ENCODE measurements at places on chromosomes 5 and 9.

GRCh38 chr9:120715389-120715924 lies 1.2 kb upstream of the MEGF9 start:
- peak; percentile 74 for DNase-seq

DNA sequence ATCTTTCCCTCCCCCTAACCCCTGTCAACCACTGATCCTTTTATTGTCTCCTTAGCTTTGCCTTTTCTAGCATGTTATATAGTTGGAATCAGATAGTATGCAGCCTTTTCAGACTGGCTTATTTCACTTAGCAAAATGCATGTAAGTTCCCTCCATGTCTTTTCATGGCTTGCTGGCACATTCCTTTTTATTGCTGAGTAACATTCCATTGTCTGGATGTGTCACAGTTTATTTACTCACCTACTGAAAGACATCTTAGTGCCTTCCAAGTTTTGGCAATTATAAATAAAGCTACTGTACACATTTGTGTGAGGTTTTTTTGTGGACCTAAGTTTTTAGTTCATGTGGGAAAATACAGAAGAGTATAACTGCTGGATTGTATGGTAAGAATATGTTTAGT lies 230.1 kb downstream of the PBX3 start:
- DNase-seq = peak; percentile 9

DNA sequence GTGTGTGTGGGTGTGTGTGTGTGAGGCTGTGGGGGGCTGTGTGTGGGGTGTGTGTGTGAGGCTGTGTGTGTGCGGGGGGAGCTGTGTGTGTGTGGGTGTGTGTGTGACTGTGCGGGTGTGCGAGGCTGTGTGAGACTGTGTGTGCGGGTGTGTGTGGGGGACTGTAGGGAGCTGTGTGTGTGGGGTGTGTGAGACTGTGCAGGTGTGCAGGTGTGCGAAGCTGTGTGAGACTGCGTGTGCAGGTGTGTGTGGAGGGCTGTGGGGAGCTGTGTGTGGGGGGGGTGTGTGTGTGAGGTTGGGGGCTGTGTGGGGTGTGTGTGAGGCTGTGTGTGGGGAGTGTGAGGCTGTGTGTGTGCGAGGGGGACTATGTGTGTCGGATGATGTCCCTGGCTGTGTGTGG lies 23.2 kb downstream of the AHRR start:
- no peak for DNase-seq

GRCh38 chr5:73387601-73388305 lies 60.8 kb downstream of the FOXD1 start:
- peak; percentile 60 for DNase-seq

DNA sequence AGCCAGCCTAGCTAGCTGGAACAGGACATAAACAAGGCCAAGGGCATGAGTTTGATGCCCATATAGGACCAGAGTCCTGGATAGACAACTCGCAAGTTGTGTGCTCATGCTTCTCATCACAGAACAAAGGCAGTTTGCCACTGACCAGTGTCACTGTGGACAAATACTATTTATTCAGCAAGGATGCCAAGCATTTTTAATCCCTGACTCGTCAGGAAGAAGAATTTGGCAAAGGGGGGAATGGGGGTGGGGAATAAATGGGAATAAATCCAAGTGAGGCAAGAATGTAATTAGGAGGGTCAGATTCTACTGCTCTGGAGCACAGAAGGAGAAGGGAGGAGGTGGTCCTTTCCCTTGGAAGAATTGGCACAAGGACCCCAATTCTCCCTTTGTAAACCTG lies 46.8 kb upstream of the ANKRD55 start:
- DNase-seq = peak; percentile 90

GRCh38 chr5:2738700-2739359 lies 12.6 kb downstream of the IRX2 start:
- no peak for DNase-seq

DNA sequence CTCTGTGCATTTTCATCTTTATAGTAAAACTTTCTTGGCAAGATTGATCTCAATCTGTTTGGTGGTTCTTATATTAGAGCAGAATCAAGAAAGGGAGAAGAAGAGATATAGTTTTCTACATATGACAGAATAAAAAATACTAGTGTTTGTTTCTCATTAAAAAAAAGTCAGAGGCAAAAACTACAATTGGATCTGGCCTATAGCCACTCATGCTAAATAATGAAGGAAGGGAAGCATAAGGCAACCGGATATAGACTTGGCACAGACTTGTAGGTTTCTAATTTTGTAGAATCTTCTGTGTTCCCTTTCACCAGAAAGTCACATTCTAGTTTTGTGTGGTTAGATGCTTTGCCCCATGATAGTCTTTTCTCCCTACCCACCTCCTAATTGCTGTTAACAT lies 306.2 kb downstream of the PIK3R1 start:
- DNase-seq = no peak

- DNase-seq = no peak
Observed at GRCh38 chr5:117713585-117714198, 1139.1 kb upstream of the SEMA6A start.

- DNase-seq = no peak
Observed at GRCh38 chr9:123334639-123335038, 21.4 kb upstream of the CRB2 start.

GRCh38 chr5:27962198-27962597 lies 923.8 kb upstream of the CDH9 start:
- DNase-seq = peak; percentile 1

- DNase-seq = no peak
Observed at GRCh38 chr5:78808380-78808779, 159.8 kb upstream of the LHFPL2 start.

DNA sequence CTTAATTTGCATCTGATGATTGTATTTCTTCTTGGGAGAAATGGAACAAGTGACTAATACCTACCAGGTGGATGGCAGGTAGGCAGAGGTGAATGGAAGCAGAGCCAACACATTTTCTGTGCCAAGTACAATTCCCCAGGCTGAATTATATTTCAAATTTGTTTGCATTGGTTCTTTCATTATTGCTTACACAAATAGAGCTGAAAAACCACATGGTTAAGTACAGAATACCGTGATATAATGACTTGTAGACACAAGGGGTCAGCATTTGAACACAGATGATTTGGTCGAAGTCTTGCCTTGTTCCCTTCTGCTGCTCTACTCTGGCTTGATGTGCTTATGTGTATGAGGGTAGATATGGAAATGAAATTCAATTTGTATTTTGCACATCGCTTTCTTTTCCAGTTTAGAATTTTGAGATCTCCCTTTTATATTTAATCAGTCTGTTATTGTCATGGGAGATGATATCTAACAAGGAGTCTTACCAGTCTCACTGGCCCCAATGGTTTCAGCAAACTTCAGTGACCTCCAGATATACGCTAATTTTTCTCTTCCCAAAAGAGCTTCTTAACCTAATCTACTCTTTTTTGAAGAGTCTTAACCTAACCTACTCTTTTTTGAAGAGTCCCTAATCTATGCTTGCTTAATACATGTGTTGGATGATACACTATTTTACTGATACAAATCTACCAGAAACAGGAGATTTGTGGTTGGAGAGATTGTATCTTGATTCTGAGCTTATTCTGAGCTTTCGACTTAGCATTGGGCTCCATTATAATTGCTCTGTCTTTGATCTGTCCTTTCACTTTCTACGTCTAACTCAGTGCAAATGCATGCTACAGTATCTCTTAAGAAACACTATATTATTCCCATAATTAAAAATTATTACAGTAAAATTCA lies 88.1 kb downstream of the PCSK1 start:
- peak; percentile 74 for DNase-seq

- no peak for DNase-seq
Observed at GRCh38 chr5:38596981-38597380, 40.5 kb upstream of the LIFR start.

- peak; percentile 65 for DNase-seq
Observed at GRCh38 chr5:138068742-138069600, 14.9 kb upstream of the WNT8A start.

DNA sequence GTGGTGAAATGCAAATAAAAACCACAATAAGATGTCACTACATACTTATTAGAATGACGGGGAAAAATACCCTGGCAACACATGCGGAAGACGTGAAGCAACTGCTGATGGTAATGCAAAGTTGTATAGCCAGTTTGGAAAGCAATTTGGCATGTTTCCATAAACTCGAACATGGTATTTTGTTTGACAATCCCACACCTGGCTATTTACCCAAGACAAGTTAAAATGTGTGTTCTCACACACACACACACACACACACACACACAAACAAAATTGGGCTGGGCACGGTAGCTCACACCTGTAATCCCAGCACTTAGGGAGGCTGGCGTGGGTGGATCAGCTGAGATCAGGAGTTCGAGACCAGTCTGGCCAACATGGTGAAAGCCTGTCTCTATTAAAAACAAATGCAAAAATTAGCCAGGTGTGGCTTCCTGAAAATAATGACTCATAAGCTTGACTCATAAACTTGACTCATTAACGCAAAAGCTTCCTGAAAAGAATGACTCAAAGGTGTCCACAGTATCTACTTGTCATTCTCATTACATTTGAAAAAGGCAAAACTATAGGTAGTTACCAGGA lies 456.5 kb downstream of the CDH18 start:
- DNase-seq = peak; percentile 24

GRCh38 chr5:179242676-179243075 lies 102.6 kb downstream of the ADAMTS2 start:
- no peak for DNase-seq

DNA sequence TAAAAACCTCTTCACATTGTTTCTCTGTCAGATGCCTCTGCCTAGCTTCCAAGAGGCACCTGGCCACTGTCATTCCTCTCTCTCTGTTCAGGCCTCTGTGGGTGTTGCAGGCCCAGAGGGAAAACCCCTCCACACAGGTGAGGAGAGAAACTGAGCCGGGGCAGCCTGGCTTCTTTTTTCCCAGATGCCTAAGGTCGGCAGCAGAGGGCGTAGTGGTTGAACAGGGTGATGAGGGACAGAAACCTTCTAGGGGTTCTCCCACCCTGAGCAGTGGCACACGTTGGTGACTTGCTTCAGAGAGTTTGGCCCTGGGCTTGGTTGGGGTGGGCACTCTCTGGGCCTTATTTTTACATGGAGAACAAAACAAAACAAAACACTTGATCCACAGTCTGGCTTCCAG lies 12.2 kb downstream of the IL9 start:
- DNase-seq = no peak

- peak; percentile 88 for DNase-seq
Observed at GRCh38 chr5:57383093-57383861, 99.3 kb downstream of the ACTBL2 start.

GRCh38 chr5:7717691-7718090 lies 133.2 kb downstream of the CFAP90 start:
- DNase-seq = no peak

GRCh38 chr5:142150431-142150830 lies 41.9 kb downstream of the NDFIP1 start:
- DNase-seq = no peak

- DNase-seq = peak; percentile 66
Observed at GRCh38 chr9:16726029-16726428, 144.4 kb downstream of the BNC2 start.

DNA sequence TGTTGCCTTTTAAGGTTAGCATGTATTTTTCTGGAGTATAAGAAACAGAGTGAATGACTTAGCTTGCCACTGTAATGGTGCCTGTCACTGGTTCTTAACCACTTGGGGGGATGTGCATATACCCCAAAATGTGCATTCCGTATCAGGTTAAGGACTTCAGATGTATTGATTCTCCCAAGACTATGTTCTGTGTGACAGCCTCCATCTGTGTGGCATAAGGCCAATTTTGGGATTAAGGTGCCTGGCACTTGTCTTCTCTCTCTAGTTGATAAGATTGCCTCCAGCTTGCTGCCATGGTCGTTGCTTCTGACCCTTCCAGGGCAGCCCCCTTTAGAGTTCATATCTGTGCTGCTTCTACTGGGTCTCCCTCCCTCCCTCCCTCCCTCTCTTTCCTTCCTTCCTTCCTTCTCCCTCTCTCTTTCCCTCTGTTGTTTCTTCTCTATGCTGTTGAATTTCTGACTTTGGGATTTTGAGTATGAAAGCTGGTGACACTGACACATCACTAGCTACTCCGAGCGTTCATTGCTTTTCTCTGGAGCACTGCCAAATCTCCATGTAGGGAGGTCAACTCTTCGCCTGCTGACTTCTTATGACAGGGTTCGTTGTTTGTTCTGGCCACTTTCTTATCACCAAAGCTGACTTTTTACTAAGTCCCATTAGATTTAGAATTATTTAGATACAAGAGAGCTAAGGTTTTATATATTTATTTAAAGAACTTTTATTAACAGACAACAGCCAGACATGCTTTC lies 31.0 kb downstream of the TNFAIP8 start:
- DNase-seq = no peak

GRCh38 chr9:13001989-13002580 lies 227.3 kb downstream of the LURAP1L start:
- DNase-seq = no peak

DNA sequence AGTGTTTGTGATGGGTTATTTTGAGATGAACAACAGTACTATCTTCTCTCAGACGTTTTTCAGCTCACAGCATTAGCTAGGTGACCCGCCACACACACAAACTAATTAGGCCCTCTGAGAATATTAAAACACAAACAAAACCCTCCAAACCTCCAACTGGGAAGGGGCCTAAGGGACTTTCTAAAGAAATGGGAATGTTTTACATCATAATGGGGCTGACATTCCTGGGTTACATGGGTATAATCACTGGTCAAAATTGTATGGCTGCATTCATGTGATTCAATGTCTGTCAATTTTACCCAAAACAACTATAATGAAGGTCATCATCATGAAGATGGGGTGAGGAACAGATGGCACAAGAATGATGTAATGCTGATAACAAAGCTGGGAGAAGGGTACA lies 59.6 kb downstream of the SPTLC1 start:
- DNase-seq = no peak

- peak; percentile 18 for DNase-seq
Observed at GRCh38 chr5:176870110-176870591, 29.0 kb downstream of the HK3 start.
